ENCODE measurements at places on chromosomes 11 and 22.

DNA sequence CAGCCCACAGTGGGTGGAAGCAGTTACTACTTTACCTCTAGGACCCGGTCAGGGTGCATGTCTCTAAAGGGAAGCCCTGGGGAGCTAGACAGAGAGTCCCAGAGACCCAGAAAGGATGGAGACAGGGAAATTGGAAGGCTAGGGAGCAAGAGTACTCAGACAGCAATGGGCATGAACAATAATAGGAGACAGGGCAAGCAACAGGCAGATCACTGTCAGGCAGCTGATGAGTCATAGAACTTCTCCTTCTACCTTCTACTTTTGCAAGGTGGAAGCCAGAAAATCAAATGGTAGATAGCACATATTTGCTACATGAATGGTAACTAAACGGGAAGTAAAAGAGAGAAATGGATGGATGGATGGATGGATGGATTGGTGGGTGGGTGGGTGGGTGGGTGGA is 19.6 kb downstream of the CD5 start:
- DNase-seq, result no peak

DNA sequence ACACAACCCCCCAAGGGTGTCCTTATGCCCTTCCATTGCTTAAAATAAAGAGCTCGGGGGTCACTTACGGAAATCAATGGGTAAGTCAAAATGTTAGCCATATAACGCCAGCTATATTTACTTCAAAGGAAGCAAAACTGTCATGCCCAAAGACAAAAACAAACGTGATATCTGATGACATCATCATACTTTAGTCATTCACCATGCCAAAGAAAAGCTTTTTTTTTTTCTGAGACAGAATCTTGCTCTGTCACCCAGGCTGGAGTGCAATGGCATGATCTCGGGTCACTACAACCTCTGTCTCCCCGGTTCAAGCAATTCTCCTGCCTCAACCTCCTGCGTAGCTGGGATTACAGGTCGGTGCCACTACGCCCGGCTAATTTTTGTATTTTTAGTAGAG is 47.7 kb upstream of the SC5D start:
- DNase-seq, result no peak

GRCh38 chr11:95605271-95605940 is 184.2 kb downstream of the FAM76B start:
- DNase-seq, result no peak

- DNase-seq, result no peak
Measured at GRCh38 chr22:48605856-48606481, 1221.7 kb downstream of the BRD1 start.

DNA sequence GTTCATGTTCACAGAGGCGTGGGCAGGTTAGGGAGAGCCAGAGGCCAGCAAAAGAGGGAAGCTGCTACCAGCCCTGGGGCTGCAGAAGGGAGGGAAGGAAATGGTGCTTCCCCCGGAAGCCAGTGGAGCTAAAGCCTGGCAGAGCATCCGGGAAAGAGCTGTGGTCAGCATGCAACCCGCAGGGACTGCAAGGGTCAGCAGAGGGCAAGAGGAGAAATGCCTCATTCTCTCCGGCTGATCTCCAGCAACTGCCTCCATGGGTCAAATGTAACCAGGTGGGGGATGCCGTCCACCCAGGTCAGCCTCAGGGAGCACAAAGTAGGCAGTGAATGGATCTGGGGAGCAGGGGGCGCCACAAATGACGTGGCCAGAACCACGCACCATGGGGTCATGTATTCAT is 36.9 kb upstream of the PRR5 start:
- no peak for DNase-seq

DNA sequence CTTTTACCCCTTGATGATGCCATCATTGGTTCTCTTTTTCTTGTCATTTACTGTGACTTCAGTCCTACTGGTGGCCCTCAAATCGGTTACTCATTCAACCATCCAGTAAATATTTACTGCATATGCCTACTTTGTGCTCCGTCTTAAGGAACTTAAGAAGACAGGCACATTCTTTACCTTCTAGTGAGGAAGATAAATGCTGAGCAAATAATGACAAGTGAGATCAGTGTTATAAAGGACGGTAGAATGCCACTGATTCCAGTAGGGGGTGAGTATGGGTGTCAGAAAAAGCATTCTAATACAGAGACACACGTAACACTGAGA is 1.6 kb downstream of the ANKRD42 start:
- DNase-seq, result no peak

DNA sequence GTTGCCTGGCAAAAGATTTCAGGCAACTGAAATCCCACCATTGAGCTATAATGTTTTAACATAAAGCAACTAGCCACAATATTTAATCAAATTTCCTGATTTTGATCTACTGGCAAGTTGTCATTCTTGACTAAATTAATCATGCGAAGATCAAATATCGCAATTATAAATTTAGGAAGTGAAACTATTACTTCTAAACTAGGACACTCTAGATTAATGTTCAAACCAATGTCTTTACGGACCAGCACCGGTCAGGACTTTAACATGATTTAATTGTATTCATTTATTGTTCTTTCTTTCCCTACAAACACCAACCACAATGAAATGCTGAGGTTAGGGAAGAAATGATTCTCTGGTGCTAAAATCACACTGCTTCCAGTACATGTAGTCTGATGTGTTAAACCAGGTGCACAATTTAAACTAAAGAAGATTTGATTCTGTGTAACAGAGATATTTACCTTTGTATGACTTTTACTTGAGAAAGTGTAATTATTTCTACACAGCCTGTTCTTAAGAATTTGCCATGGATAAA is 14.9 kb downstream of the GAS2 start:
- no peak for DNase-seq

GRCh38 chr11:86046116-86046515 is 22.8 kb downstream of the PICALM start:
- no peak for DNase-seq

GRCh38 chr11:12529041-12529440 is 145.2 kb upstream of the TEAD1 start:
- no peak for DNase-seq

DNA sequence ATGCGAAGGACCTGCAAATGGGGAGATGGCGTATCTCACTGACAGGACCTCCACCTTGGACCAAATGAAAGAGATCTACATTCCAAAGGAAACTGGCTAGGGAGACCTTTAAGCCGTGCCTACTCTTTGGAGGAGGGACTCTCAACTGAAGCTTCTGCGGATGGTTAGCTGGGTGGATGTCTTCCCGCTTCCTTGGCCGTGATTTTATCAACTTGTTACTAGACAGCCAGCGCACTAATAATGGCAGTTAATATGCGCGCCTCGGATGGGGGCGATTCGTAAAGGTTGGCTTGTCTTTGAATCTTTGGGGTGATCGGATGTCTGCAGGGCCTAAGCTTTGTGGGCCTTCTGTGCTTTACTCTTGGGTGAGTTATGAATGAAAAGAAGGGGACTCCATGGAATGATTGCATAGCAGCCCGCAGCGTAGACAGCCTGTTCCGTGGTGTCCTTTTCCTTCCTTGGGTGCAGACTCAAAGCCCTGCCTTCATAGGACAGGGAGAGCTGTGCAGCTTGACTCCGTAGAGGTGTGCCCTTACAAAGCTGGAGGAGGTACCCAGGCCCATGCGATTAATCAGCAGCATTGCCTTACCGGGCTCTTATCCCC is 1.5 kb downstream of the ZNRF3 start:
- no peak for DNase-seq

DNA sequence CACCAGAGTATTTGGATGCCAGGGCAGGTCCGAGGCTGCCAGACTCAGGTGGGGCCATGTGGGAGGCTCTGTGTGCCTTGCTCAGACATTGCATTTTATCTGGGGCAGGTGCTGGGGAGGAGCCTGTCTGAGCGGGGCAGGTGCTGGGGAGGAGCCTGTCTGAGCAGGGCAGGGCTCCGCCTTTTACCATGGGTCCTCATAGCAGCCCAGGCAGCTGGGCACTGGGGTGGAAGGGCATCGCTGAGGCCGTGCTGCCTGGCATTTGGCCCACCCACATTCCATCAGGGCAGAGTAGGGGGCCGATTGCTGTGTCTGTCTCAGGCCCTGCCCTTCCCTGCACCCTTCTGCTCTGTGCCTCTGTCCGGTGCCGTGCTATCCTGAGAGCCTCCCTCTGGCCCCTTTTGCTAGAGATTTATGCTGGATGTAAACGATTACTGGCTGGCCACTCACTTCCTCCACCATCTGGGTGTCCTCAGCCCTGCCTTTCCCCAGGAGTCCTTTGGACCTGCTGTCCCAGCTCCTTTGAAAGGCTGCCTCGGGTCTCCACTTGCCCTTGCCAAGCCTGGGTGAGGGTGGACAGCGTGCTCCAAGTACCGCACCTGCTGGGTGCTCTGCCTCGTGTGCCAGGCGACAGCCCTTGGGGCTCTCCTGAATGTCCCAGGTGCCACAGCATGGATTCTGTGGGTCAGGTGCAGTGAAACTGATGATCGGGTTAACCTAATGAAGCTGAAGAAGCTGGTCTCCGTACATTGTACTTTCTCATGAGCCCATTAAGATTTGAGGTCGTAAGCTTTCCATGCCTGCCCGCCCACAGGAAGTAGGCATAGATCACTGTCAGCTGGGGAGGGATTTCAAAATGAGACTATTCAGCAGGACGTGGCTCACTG is 281.6 kb downstream of the TBC1D22A start:
- no peak for DNase-seq

- DNase-seq, result no peak
Measured at GRCh38 chr11:93520726-93521509, 22.3 kb downstream of the SMCO4 start.

DNA sequence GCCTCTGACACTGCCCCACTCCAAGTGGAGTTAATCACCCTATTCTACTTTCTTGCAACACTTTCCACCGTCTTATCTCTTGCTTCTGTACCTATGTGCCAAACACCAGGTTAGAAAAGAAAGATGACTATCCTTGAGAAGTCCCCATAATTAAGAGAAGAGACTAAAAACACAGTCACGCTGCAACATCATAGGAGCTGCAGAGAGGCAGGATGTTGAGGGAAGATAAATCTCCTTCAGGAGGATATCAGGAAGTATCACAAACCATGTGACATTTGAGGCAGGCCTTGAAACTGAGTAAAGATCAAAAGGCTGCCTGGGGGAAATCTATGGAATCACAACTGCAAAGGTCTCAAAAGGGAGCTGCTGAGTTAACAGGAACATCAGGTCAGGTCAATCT is 24.8 kb downstream of the GAB2 start:
- DNase-seq, result no peak

DNA sequence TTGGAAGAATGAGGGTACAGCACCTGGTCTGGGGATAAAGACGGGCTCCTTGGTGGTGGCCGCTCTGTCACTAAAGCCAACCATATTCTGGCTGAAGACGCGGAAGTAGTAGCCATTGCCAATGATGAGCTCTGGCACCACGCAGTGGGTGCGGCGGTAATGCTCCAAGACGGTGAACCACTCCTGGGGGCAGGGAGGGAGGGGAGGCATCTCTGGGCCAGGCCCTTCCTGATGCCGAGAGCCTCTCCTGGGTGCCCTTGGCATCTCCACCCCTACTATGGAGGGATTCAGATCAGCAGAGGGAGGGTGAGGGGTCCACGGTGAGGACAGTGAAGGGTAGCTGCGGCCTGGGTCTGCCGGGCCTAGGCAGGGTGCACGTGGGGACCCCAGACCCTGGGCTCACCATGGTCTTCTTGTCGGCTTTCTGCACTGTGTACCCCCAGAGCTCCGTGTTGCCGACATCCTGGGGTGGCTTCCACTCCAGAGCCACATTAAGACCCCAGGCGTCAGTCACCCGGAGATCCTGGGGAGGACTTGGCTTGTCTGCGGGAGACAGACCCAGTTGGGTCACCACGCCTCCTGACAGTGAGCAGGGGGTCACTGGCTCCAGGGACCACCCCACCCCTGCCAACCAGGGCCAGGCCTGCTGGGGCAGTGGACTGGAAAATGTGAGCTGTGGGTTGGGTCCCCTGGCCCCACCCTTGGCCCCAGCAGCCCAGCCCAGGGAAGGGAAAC is 19.5 kb downstream of the MYBPC3 start:
- DNase-seq, result no peak

DNA sequence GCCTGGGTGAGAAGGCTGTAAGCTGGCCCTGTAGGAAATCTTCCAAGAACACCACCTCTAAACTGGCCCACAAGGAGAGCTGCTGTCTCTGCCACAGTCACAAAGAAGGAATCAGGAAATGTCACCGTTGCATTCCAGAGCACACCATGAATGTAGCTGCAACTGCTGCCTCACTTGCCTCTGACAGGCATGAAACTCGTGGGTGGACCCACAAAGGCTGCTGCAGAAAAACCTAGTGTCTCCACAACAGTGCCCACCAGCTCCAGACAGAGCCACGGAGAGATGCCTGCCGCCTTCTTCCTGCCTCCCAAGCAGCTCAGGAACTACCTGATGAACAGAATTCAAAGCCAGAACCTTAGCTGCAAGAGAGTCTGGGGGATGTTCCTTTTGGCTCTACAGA is 10.5 kb downstream of the DNAJB13 start:
- no peak for DNase-seq

DNA sequence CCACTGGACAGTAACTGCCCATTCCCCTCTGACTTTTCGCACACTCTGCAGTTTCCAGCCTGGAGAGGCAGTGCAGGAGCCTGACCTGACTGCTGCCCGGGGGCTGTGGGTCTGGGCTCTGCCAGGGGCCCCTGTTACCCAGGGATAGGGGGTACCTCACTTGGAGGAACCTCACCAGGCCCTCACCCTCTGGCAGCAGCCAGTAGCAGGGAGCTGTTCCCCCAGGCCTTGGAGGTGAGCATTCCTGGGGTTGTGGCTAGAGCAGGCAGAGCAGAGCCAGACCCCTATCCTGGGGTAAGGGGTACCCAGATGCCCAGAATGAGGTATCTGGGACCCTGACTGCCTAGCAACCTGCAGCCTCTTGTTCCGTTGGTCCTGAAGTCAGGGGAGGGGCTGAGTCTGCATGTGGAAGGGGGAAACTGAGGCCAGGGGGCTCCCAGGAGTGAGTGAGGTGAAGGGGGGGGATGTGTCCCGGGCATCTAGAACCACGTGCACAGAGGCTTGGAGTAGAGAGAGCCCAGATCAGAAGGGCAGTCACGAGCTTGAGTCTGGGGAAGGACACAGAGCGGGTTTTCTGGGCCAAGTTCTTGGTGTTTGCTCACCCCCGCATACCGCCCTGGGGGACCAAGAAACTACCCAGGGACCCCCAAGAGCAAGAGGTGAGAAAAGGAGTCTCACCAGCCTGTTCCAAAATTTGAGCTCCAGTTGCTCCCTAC is 43.9 kb upstream of the ACCSL start:
- DNase-seq, result no peak

GRCh38 chr22:25223269-25223850 is 3.9 kb downstream of the CRYBB2 start:
- DNase-seq, result no peak

GRCh38 chr11:129323896-129324502 is 51.6 kb upstream of the BARX2 start:
- DNase-seq, result no peak

- no peak for DNase-seq
Measured at GRCh38 chr11:121240650-121241303, 51.8 kb upstream of the SC5D start.

- no peak for DNase-seq
Measured at GRCh38 chr11:77602381-77603088, 12.8 kb downstream of the AQP11 start.

DNA sequence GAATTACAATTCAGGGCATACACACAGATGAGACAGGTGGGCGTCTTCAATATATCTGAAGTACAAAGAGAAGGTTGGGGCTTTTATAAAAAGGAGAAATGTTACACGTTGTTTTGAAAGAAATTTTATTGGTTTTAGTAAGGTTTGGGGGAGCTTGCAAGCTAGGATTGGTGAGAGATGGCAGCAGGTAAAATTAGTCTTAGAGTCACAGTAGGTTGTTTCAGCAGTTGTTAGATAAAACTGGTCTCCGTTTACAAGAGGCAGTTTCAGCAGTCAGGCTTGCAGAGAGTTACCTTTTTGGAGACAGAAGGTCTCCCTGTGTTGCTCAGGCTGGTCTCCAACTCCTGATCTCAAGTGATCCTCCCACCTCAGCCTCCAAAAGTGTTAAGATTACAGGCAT is 2.4 kb upstream of the SAAL1 start:
- DNase-seq, result no peak
